Activated naive CD4-positive, alpha-beta T cell treated with anti-CD3 and anti-CD28 coated beads, Interleukin-2, amount 50 U/mL, for 72 hours (primary cell): ENCODE measurements at places on chromosomes 4 and X. TPM values are rescaled to one million over a fixed set of nuclear protein-coding genes. Genes with fewer than 3 reads are reported as not detected.

Gene PAGE2
- 0.73 TPM for total RNA-seq

GRCh38 chr4:87901422-87901992 lies 68.7 kb downstream of the MEPE start:
- no peak for DNase-seq

DNA sequence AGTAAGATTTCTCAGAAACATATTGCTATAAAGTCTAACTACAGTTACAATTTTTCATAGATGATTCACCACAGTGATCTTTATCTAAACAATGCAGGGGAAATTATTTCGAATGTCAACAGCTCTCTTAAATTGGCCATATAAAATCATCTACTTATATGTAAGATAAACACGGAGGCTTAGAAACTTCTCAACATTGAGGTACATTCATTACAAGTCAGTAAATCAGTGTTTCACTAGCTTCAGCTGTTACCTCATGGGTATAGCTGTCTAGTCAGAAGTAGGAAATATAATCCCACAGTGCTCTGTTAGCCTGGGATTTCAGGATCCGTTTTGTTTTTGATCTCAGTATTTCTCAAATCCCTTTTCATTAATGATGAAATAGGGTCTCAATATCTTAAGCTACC lies 43.2 kb downstream of the PCDH7 start:
- no peak for DNase-seq

Gene MXRA5
- not detected for total RNA-seq

GRCh38 chrX:41958861-41959260 lies 35.5 kb upstream of the CASK start:
- no peak for DNase-seq

DNA sequence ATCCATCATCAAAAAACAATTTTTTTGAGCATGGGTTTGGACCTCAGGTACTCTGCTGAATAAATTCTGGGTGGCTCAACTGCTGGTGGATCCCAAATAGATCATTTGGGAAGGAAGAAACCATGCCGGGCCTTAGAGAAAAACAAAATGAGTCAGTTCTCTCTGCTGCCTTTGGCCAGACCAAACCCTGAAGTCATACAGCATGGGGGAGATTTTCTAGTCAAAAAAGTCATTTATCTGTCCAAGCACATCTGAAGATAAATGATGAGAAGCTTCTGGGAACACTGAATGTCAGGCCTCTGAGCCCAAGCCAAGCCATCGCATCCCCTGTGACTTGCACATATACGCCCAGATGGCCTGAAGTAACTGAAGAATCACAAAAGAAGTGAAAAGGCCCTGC lies 261.4 kb downstream of the DHX15 start:
- no peak for DNase-seq

Gene TAF7L
- total RNA-seq = not detected

DNA sequence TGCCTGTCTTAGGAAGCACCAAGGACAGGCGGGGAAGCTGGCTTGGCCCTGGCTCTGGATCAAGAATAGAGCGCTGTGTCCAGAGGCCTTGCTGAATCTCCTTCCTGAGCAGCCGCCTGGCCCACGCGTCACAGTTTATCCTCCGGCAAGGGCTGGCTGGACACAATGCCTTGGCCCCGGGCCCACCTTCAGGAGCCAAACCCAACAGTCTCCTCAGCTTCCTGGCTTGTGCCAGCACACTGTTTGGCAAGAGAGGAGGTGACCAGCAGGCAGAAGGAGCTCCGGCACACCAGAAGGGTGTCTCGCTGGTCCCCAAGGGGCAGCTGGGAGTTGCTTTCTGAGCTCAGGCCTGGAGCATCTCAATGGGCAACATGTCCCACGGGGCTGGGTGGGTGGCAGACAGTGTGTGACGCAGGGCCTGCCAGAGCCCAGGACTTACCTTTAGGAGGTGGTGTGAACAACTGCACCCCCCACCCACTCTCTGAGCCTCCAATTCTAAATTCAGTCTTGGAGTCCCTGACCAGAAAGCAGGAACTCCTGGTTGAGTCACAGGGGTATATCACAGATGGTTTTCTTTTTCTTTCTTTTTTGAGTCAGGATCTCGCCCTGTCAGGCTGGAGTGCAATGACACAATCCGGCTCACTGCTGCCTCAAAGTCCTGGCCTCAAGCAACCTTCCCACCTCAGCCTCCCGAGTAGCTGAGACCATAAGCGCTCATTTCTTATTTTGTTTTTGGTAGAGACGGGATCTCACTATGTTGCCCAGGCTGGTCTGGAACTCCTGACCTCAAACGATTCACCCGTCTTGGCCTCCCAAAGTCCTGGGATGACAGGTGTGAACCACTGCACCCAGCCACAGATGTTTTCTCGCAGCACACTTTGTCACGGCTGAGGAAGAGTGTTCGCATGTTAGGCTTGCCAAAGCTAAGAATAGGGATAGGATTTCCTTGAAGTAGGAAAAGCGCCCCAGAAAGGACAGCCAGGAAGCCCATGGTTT lies 361.2 kb downstream of the BCOR start:
- no peak for DNase-seq

- DNase-seq = no peak
Measured at GRCh38 chr4:2958446-2958845, 4.8 kb downstream of the NOP14 start.

Gene USP46
- total RNA-seq = 4.4 TPM

Gene PCDH7
- not detected for total RNA-seq

DNA sequence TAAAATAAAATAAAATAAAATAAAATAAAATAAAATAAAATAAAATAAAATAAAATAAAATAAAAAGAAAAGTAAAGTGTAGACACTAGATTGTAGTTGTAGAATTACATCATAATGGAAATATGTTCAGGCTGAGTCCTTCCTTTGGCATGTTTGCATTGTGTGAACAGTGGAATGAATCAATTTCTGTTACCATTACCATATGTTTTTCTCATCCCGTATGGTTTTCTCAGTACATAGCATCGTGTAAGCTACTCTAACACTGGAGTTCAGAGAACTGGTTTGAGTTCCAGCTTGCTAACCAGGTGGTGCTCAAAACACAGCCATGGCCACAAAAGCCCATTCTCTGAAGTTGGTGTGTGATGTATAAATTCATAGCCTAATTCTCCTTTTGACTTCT lies 45.9 kb downstream of the USP11 start:
- no peak for DNase-seq

DNA sequence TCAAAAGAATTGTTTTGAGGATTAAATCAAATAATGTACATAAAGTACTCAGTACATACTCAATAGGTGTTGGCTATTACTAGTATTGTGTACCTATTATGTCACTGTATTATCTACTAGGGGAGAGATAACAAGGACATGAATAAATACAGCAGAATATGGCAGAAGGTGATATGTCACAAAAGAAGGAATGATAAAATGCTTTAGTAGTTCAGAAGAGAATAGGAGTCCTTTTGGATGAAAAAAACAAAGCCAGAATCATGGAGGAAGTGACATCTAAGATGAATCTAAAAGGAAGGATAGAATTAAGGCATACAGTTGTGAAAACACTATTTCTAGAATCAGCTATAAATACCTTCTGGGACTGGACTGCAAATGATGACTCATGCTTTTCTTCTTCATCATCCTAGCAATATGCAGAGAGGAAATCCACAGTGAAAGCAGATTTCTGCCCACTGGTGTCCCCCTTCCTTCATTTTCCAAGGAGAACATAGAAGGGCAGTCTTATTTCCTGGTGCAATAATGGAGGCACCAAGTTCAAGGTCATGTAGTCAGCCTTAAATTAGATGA lies 98.7 kb downstream of the GLUD2 start:
- no peak for DNase-seq

Gene ERCC6L
- total RNA-seq = 21.8 TPM

DNA sequence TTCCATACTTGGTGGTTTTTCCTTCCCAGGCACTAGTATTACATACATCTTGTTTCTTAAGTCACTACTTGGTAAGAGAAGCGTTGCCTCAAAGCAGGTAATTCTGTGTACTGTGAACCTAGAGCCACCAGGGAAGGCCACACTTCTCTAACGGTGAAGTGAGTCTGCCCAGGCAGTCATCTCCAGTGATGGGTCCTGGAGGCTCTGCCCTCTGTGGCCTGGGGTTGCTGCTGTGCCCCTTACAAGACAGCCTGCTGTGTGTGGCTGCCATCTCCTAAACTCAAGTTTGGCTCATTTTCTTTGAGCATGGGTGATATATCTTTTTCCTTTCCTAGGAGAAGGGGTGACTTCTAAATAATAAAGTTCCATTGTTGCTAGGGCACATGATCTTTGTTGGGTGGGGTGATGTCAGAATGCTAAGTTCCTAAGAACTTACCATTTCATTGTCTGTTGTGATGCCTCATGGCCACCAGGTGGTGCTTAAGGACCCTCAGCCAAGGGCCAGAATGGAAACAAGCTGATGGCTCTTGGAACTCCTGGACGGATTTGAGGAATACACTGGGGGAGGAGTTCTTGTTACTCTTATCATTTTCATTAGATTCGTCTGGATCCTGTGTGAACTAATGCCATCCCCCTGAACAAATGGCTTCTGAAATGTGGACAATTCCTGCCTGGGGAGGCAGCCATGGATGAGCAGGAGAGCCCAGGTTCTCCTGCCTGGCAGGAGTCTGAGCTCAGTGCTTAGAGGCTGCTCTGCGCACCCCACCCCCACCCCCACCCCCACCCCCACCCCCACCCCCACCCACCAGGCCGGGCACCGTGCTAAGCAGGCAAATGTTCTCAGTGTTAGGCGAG lies 41.1 kb upstream of the WDR1 start:
- DNase-seq = peak; percentile 19

Gene NUDT11
- 1.3 TPM for total RNA-seq

DNA sequence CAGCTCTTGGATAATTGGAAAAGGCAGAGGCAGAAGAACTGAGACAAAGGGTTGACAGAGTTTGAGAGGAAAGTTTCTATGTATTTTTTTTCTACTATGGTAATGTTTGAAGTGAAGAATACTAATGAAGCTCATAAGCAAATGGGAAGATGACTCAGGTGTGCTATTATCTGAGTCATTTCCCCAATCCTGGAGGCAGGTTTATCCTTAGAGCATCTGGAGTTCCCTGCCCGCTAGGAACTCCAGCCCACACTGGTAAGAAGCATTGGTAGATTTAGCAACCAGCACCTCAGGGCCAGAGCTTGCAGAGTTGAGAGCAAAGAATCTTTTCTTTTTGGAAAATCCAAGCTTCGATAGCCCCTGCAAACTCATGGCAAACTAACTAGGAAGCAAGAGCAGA lies 55.2 kb downstream of the DOCK11 start:
- no peak for DNase-seq

- no peak for DNase-seq
Measured at GRCh38 chr4:153014460-153014859, 78.3 kb downstream of the FHDC1 start.

Gene WAS
- 88.9 TPM for total RNA-seq

DNA sequence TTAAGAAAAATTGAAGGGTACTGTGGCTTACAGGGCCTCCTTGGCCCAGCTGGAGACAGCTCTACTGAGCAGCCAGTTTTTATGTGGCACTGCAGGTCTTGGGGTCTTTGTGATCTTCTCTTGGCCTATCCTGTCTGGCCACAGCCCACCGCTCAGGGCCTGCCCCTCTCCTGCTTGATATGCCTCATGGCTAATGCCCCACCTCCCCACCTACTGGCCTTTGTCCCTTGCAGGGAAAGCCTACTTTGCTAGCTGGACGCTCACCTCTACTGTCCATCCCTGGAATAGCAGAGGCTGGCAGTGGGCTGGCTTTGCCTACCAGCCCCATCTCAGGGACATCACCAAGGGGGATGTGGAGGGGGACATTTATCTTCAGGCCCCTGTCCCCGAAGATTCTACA lies 134.1 kb downstream of the PJA1 start:
- no peak for DNase-seq

GRCh38 chr4:185411849-185412248 lies 13.9 kb downstream of the UFSP2 start:
- no peak for DNase-seq

DNA sequence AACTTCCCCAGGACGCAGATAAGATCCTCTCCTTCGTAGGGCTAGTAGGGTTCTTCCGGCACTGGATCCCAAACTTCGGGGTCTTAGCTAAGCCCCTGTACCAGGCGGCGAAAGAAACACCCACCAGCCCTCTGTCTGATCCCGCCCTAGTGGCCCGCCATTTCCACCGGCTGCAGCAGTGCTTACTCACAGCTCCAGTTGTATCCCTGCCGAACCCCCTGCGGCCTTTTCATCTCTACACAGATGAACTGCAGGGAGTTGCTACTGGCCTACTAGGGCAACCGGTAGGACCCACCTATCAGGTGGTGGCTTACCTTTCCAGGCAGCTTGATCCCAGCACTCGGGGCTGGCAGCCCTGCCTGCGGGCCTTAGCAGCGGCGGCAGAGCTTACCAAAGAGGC lies 961.2 kb downstream of the RPA4 start:
- no peak for DNase-seq

DNA sequence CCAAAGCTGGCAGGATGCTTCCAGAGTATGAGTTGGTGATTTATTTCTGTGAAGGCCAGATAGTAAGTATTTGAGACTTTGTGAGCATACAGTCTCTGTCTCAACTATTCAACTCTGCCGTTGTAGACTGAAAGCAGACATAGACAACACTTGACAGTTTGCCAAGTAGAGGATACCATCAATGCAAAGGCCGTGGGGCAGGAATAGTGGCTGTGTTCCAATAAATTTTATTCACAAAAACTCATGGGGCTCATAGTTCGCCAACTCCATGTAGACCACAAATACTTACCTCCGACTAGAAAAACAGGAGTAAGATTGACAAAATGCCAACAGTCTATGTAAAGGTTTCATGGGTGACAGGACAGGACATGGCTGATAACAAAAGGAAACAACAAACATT lies 3.7 kb upstream of the PIR start:
- DNase-seq = no peak

Gene GRID2
- not detected for total RNA-seq

Gene FAM9B
- not detected for total RNA-seq

Gene RENBP
- total RNA-seq = 16.1 TPM

DNA sequence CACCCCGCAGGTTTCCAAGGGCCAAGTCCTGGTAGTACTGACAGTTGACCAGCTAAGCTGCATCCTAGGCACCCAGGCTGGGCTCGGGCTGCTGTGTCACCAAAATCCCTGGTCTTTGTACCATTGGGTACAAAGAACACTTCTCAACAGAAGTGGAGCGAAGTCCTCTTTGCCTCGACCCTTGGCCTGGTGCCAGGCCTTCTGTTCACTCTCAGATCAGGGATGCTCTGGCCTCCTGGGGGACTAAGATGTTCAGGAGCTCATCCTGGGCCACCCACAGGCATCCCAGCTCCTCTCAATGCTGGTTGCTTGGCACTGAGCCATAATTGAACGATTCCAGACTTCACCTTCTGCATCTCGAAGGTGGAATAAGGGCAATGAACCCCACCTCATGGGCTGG lies 13.8 kb upstream of the SLC2A9 start:
- no peak for DNase-seq
